Thyroid gland (tissue), 4 donors: ENCODE measurements at places on chromosomes 13 and 19. TPM values are rescaled to one million over a fixed set of nuclear protein-coding genes. Genes with fewer than 3 reads are reported as not detected.

The LMTK3 gene
- 5.6 TPM for total RNA-seq

The RINL gene
- 15.4 TPM for total RNA-seq

The FAM124A gene
- total RNA-seq, result 9.6 TPM

The UPF3A gene
- total RNA-seq, result 81.9 TPM

The CD22 gene
- 1.6 TPM for total RNA-seq

The PSG2 gene
- total RNA-seq, result not detected

The SLC10A2 gene
- not detected for total RNA-seq

The SLITRK1 gene
- not detected for total RNA-seq

The OVOL3 gene
- total RNA-seq, result not detected

The MEIOSIN gene
- total RNA-seq, result not detected

The ADPRHL1 gene
- 0.20 TPM for total RNA-seq
